Activated CD8-positive, alpha-beta memory T cell treated with anti-CD3 and anti-CD28 coated beads for 24 hours (primary cell): ENCODE measurements at places on chromosomes 1 and 21.

- DNase-seq, result no peak
These were observed 155.2 kb upstream of the COA6 start for GRCh38 chr1:234218078-234218477.

GRCh38 chr1:119964673-119965363 lies 68.5 kb upstream of the ADAM30 start:
- DNase-seq, result no peak

DNA sequence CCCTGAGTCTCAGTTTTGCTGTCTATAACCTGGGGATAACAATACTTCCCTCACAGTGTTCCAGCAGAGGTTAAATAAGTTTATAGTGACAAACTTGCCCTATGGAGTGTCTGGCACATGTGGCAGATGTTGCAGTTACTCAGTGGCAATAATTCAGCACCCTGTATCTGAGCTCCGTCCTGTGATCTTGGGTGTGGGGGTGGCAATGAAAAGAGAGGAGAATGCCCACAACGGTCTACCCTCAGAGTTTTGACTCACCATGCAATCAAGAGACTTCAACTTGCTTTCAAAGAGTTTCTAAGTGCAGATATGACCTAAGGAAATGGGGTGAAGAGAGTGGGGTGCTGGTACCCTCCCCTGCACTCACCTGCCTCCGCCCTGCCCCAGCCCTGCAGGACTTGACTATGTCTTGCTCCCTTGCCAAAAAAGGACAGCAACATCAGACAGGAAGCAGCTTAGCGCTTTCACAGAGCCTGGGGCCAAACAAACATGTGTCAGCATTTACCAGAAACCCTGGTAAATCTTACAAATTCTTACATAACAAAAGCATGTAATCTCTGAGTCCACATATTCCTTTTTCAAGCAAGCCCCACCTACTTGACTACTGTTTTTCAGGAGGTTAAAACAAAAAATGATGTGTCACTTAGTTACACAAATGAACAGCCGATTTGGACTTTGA lies 185.1 kb upstream of the CAMK1G start:
- no peak for DNase-seq

DNA sequence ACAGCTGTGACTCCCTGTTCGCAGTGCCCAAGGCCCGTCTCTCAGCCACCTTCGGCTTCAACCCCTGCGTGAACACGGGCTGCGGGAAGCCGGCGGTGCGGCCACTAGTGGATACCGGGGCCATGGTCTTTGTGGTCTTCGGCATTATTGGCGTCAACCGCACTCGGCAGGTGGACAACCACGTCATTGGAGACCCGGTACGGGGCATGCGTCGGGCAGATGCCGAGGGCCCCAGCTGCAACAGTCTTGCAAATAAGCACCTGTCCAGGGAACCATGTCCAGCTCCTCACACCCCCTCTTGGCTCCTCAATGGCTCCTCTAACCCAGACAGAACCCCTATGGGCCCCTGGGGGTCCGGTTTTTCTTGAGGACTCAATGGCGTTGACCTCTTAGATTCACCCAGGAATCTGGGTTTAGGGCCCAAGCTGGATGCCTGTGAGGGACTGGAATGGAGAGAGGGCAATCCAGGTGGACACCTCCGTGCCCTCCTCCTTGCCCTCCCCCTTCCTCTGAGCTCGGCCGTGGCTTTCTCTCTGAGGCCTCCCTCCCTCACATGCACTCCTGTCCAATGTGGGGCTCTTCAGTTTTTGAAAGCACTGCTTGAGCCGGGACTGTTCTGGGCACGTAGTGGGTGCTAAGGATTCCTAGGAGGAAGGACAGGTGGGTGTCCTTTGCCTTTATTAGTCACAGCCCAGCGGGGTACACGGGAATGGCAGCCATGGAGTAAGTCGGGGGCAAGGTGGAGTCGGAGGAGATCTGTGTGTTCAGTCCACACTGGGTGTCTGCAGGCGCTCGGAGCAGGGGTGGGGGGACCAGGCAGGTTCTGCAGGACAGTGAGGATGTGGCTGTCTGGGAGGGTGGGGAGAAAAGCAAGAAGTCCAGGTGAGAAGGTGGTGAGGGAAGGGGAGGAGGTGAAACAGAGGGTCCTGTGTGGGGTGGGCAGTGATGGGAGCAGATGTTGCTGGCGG lies 51.1 kb downstream of the DISP3 start:
- DNase-seq, result no peak

DNA sequence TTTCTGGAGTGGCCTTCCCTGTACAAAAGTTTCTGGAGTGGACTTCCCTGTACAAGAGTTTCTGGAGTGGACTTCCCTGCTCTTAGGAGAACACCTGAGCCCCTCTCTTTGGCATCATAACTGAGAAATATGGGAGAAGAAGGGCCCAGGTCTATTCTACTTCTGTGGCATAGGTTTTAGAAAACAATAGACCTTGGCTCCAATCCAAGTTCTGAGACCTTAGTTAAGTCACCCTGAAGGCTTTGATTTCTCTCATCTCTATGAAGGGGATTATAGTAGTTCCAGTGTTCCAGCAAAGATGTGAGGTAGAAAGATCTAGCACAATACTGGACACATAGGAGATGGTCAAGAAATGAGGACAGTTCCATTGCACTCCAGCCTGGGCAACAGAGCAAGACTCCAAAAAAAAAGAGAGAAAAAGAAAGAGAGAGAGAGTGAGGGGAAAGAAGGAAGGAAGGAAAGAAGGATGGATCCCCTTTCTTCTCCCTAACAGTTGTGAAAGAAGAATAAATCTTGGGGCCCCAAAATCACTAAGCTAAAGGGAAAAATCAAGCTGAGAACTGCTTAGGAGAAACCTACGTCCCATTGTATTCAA lies 13.3 kb upstream of the EIF4G3 start:
- DNase-seq, result no peak

GRCh38 chr21:42264245-42265195 lies 45.6 kb downstream of the ABCG1 start:
- DNase-seq, result no peak
